ENCODE measurements at places on chromosomes 11 and 22.

- no peak for DNase-seq
Measured at GRCh38 chr11:115545581-115546210, 41.5 kb upstream of the CADM1 start.

GRCh38 chr22:26635117-26635516 is 13.4 kb downstream of the CRYBA4 start:
- no peak for DNase-seq

DNA sequence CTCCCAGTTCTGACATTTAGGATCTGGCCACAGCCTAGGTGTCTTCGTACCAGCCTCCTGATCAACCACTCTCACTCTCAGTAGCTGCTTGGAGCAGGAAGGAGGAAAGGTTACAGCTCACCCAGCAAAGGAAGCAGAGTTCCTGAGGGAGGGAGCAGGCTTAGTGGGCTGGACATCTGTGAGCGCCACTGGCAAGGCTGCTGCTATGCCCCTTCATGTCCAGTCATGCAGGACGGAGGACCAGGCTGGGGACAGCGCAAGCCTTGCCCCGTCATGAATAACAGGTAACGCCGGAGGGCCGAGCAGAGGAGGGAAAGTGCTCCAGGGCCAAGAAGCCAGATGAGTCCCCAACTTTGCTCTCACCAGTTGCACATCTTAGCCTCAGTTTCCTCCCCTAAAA is 25.8 kb downstream of the TPST2 start:
- DNase-seq: no peak

- no peak for DNase-seq
Measured at GRCh38 chr11:86923999-86924766, 31.0 kb downstream of the FZD4 start.

DNA sequence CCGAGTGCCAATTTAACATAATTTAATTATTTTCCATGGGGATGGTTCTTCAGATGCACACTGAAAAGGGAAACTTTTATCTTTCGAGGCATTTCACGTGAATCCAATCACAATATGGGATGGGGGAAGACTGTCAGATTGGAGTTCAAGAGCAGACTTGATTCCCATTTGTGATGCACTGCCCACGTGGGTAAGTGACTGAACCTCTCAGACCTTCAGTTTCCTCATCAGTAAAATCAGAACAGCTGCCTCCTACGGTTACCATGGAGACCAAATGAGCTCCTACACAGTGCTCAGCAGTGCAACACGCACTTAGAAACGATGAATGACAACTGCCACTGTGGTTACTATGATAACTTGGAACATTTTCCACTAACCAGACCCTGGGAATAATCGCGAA is 21.7 kb downstream of the KIAA0930 start:
- DNase-seq: peak; percentile 36

Measured in NB4 (cell line).